A549 treated with RU486 at 1 μM for 4 hours (cell line): ENCODE measurements at places on chromosomes 7 and 10. TPM values are rescaled to one million over a fixed set of nuclear protein-coding genes. Genes with fewer than 3 reads are reported as not detected.

The CPEB3 gene
- total RNA-seq: 0.16 to 0.37 TPM (median 0.34 TPM) in 5 replicates

The C10orf105 gene
- total RNA-seq: not detected in 5 replicates

The ZDHHC16 gene
- 42.8 to 52.3 TPM (median 50.0 TPM) in 5 replicates for total RNA-seq

The WNT16 gene
- total RNA-seq: 0.02 TPM in 1 of 5 replicates, not detected in the others

The CARD11 gene
- total RNA-seq: 1.1 to 1.8 TPM (median 1.3 TPM) in 5 replicates

The UBTD1 gene
- total RNA-seq: 13.2 to 19.6 TPM (median 18.9 TPM) in 5 replicates

The GNG11 gene
- total RNA-seq: 24.5 to 40.8 TPM (median 35.6 TPM) in 5 replicates

The ASAH2 gene
- 1.7 to 3.2 TPM (median 2.0 TPM) in 5 replicates for total RNA-seq

The ZFAND4 gene
- total RNA-seq: 3.5 to 6.3 TPM (median 4.6 TPM) in 5 replicates

The NPFFR1 gene
- 0.01 TPM in 1 of 5 replicates, not detected in the others for total RNA-seq

The CHCHD1 gene
- total RNA-seq: 62.9 to 70.8 TPM (median 69.1 TPM) in 5 replicates

The FFAR4 gene
- 0.14 to 0.44 TPM (median 0.25 TPM) in 5 replicates for total RNA-seq

The FAM180A gene
- total RNA-seq: not detected in 5 replicates

The TSC22D4 gene
- total RNA-seq: 27.2 to 39.5 TPM (median 29.3 TPM) in 5 replicates

The GRM3 gene
- not detected in 5 replicates for total RNA-seq

The EGR2 gene
- total RNA-seq: 0.29 to 0.75 TPM (median 0.38 TPM) in 5 replicates

The WASHC2C gene
- total RNA-seq: 17.4 to 21.3 TPM (median 19.6 TPM) in 5 replicates

The RGS10 gene
- total RNA-seq: 48.2 to 53.5 TPM (median 51.6 TPM) in 5 replicates

The FAM237B gene
- not detected in 5 replicates for total RNA-seq

The SYCE1 gene
- total RNA-seq: not detected in 5 replicates

The GNAT3 gene
- not detected in 5 replicates for total RNA-seq

The TMEM196 gene
- total RNA-seq: not detected in 5 replicates

The CH25H gene
- total RNA-seq: 0.09 to 0.13 TPM in 2 of 5 replicates, not detected in the others

The HYAL4 gene
- not detected in 5 replicates for total RNA-seq

The AS3MT gene
- total RNA-seq: 0.94 to 4.9 TPM (median 4.8 TPM) in 5 replicates

The MOGAT3 gene
- not detected in 5 replicates for total RNA-seq

The PTPN20 gene
- 3.1 to 4.3 TPM (median 3.6 TPM) in 5 replicates for total RNA-seq

The TRIL gene
- total RNA-seq: not detected in 5 replicates

The NUP42 gene
- 23.3 to 31.8 TPM (median 27.1 TPM) in 5 replicates for total RNA-seq

The C7orf33 gene
- not detected in 5 replicates for total RNA-seq

The MBL2 gene
- not detected in 5 replicates for total RNA-seq

The C7orf57 gene
- 0.17 to 0.32 TPM (median 0.21 TPM) in 4 of 5 replicates, not detected in the other for total RNA-seq
